WTC11 (cell line): ENCODE measurements at places on chromosomes 3 and 15.
A peak's percentile ranks its signal among the peaks of the same experiment; 100 is the strongest.

- no peak for DNase-seq
Measured at GRCh38 chr15:35306361-35306981, 221.4 kb upstream of the NANOGP8 start.

DNA sequence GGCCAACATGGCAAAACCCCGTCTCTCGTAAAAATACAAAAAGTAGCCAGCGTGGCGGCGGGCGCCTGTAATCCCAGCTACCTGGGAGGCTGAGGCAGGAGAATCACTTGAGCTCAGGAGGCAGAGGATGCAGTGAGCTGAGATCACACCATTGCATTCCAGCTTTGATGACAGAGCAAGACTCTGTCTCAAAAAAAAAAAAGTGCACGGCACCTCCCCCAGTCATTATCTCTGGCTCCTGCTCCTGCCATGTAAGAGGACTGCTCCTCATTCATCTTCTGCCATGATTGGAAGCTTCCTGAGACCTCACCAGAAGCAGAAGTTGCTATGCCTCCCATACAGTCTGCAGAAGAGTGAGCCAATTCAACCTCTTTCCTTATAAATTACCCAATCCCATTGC lies 4.0 kb upstream of the ALG1L2 start:
- no peak for DNase-seq

DNA sequence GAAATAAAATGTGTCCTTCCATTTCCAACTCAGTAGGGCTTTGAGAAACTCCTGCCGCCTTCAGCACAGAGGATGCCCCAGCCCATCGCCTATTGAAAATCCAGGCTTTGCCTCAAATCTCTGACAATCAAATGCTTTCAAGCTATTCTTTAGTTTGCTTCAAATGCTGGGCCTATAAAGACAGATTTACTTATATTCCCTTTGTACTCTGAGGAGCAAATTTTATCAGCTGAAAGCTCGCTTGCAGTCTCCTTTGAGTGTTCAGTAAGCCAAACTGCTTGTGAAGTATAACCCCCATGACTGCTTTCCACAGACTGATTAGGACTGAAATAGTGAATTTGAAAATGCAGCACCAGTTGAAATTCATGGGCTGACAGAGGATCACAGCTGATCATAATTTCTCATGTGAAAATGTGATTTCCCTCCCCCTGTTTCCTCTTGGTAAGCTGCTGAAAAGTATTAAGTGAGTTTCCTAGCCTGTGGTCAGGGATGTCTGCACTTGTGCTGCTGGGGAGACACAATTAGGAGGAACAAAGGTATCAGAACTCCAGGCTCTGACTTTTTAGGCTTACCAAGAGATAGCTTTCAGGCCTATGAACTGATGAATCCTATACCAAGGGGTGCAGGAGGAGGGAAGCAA lies 563.4 kb upstream of the TGFBR2 start:
- no peak for DNase-seq

GRCh38 chr3:16012086-16012485 lies 162.4 kb upstream of the GALNT15 start:
- no peak for DNase-seq

- no peak for DNase-seq
Measured at GRCh38 chr3:100083209-100083608, 31.1 kb downstream of the FILIP1L start.

DNA sequence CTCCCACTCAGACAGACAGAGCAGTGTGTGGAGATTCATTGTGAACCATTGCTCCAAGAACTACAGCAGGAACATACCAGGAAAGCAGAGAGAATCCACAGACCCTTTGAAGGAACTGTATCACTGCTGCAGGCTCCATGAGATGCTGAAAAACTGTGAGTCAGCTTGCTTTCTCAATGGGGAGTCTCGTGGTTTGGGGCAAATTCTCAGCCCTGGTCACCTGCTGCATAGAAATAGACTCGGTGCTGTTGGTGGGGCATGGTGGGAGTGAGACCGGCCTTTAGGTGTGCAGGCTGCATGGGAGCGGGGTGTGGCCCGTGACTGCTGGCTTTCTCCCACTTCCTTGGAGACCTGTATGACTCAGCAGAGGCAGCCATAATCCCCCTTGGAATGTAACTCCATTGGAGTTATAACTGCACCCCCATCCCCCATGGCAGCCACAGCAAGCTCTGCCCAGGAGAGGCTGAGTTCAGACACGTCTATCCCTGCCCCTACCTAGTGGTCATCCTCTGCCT lies 35.6 kb downstream of the ALCAM start:
- DNase-seq, result no peak

GRCh38 chr3:10774129-10774670 lies 41.8 kb upstream of the SLC6A11 start:
- no peak for DNase-seq

GRCh38 chr15:41258750-41259471 lies 27.8 kb downstream of the CHP1 start:
- DNase-seq, result no peak

DNA sequence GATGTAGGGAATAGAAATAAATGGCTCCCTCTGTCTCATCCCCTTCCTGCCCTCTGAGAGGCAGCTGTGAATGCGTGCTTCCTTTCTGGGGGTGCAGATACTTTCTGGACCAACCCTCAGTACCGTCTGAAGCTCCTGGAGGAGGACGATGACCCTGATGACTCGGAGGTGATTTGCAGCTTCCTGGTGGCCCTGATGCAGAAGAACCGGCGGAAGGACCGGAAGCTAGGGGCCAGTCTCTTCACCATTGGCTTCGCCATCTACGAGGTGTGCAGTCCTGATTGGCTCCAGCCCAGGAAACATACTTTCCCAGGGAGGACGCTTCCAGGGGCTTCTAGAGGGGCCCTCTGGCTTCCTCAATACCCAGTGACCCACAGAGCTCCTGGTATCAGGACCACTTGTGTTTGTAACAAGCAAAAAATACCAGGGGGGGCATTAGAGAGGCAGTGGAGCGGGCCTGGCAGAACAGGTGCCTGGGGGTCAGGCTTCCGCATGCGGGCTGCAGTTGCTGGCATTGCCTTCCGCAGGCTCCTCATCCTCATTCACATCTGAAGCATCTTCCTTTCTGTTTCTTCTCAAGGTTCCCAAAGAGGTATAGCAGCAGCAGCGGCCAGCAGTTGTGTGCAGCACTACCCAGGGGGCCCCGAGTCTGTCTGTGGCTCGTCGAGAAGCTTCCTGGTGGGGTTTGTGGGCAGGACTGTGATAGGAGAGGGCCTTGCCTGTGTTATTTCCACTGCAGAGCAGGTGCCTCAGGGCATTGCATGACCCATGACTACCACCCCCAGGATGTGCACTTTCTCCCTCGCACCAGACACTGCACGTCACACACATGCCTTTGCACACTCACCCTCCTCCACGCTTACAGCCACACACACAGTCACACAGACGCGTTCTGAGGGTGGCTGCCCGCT lies 42.5 kb downstream of the CAPN3 start:
- DNase-seq, result no peak

DNA sequence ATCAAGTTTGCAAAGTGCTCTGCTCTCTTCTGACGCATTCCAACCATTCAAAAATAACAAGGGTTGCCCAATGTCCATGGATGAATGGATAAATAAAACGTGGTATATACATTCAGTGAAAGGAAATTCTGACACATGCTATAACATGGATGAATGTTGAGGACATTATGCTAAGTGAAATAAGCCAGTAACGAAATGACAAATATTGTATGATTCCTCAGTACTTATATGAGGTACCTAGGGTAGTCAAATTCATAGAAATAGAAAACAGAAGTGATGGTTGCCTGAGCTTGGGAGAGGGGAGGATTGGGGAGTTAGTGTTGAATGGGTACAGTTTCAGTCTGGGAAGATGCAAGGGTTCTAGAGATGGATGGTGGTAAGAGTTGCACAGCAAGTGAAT lies 33.9 kb downstream of the SH3BP5 start:
- DNase-seq, result no peak

- DNase-seq, result no peak
Measured at GRCh38 chr3:64176461-64176996, 48.7 kb downstream of the PRICKLE2 start.

- no peak for DNase-seq
Measured at GRCh38 chr3:5630406-5630805, 442.9 kb downstream of the EDEM1 start.

- no peak for DNase-seq
Measured at GRCh38 chr15:42332331-42332730, 27.0 kb upstream of the CAPN3 start.

GRCh38 chr3:100500320-100500880 lies 8.0 kb downstream of the TMEM45A start:
- no peak for DNase-seq

DNA sequence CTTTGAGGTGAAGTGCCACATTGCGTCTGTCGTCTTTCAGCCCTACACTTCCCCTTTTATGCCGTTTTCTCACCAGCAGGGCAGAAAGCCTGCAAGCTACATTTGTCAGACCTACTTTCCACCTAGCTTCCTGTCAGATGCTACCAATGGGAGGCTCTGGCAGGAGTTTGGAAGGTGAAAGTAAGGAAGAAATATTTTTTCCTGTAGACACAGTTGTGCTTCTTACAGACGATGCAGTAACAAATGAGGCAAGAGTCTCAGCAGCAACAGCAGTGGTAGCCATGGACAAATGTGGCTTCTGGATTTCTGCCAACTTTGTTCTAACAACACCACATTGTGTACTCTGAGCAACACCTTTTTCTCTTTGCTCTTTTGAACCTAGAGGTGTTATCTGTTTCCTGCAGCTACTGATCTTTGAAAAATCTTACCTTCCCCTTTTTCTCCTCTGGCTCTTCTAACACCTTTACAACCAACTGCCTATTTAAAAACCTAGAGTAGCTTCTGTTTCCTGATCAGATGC lies 70.6 kb upstream of the STT3B start:
- no peak for DNase-seq

DNA sequence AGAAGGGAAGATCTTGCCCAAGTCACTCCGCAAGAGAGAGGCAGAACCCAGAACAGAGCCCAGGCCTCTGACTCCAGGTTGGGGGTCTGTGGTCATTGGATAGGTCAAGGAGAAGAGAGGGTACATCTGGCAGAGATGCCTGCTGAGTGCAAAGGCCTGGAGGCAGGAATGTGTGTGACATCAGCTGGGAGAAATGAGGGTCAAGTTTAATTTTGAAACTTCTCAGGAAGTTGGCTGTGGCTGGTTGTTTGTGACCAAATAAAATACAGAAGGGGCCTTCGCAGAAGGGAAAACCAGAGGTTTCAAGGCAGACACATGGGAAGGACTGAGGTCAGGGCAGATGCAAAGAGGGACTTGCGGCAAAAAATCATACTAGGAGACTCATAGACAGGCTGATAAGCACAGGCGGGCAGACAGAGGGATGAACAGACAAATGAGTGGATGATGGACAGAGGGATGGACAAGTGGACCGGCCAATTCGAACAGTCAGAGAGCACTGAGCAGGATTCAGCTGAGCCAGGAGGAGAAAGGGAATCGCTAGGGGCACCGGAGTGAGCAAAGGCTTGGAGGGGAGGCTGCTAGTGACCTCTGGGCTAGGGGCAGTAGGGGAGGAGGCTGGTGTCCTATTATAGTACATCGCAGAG lies 28.8 kb upstream of the CACNA2D2 start:
- no peak for DNase-seq

DNA sequence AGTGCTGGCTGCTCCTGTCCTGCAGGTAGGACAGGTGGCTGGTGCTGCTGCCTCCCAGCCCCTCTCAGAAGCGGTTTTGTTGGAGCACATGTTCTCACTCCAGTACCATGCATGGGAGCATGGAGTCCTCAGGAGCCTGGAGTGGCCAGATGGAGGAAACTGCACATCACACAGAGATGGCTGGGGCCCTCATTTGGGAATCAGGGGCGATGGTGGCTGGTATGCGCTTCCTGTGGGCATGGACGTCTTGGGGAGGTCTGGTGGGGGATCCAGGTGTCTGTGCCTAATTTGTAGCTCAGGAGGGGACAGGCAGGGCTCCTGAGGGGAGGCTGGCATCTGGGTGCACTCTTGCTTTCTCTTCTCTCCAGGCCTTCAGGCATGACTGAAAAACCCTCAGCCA lies 168.2 kb downstream of the KLF13 start:
- no peak for DNase-seq

- no peak for DNase-seq
Measured at GRCh38 chr3:158005391-158006100, 100.7 kb downstream of the SHOX2 start.

DNA sequence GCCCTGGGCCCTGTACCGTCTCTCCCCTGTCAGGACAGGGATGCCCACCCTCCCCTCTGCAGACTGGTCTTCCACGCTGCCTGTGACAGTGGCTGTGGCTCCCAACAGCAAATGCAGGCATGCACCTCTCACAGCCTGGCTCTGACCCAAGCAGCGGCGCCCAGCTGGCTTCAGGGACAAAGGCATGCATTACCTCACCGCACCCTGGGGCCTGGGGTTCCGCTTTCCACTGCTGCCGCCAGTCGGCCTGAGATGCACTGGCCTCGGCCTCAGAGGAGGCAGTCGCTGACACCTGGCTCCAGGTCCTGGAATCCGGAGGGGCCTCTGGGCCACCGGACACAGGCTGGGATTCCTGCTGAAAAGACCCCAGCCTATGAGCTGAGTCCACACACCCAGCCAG lies 70.3 kb downstream of the SCN5A start:
- DNase-seq, result peak; percentile 52

GRCh38 chr3:75272691-75273090 lies 391.4 kb upstream of the FRG2C start:
- DNase-seq, result no peak

GRCh38 chr3:10180738-10181295 lies 16.1 kb downstream of the IRAK2 start:
- DNase-seq, result no peak

GRCh38 chr3:128988286-128988685 lies 5.6 kb downstream of the CFAP92 start:
- DNase-seq, result no peak

DNA sequence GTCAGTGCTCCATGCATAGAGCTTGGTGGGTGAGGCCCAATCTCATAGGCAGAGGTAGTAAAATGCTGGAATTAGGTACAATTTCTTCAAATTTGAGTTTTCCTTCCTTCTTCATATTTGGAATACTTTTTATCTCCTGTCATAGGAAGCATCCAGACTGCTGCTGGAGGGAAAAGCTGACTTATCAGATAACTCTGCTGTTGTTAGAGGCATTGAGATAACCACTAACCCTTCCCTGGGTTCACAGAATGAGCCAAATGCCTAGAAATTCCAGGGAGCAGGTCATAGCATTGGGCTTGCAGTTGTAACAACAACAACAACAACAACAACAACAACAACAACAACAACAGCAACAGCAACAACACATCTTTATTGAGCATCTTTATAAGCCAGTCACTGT lies 332.7 kb downstream of the PDCD6IP start:
- DNase-seq, result no peak

DNA sequence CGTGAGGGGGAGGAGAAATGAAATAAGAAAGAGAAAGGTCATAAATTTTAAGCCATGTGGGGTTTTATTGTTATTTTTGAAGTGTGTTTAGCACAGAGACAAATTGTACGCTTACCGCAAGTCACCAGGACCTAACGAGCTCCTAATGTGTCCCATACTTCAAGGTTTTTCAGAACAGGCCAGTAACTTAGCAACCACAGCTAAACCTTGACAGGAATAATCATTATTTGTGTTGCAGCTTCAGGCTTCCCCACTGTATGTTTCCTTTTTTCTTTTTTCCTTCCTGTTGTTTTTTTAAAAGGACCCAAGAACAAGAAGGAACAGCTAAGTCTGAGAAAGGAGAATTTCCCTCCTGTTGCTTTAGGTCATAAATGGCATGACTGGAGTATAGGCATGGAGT lies 160.8 kb downstream of the TUSC7 start:
- no peak for DNase-seq
